Hematopoietic multipotent progenitor cell treated with erythropoietin and hydrocortisone succinate and interleukin-3 and kit ligand, for 4 days (in vitro differentiated cells): ENCODE measurements at places on chromosomes 4 and X.

- DNase-seq: no peak
Measured at GRCh38 chr4:156723951-156724668, 247.5 kb downstream of the PDGFC start.

GRCh38 chrX:108437349-108438109, 693 bp downstream of the COL4A6 start:
- no peak for DNase-seq

DNA sequence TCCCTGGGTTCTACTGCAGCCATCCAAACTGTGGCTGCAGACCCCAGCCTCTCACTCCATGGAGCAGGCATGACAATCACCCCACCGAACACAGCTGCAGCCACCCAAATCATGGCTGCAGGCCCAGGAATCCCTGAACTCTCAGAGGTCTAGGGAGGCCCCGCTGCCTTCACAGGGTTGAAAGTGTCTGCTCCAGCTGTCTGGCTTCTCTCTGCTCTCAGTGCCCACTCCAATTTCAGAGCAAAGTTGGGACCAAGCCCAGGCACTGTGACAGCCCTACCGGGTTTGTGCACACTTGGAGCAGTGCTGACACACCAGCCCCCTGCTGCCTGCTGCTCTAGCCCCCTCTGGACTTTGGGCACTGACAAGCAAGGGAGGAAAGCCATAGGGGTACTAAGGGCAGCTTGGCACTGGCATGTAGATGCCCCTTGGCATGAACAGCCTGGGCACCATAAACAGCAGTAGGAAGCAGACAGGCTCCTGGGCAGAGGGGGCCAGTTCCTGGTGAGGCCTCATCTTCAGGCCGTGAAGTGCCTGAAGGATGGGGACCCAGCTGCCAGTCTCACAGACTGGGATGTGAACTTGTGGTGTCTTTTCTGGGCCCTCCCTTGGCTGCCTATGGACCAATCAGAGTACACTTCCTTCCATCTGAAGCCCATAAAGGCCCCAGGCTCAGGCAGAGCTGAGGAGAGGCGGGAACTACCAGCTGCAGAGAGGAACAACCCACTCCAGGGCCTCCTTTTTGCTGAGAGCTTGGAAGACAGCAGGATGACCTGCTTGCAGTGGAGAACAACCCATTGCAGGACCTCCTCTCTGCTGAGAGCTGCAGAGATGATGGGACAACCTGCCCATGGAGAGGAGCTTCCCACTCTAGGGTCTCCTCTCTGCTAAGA, 68.8 kb downstream of the TECRL start:
- DNase-seq: no peak

GRCh38 chr4:33914386-33914785, 2329.9 kb downstream of the ARAP2 start:
- DNase-seq: no peak

GRCh38 chr4:70425306-70425705, 27.6 kb downstream of the OPRPN start:
- no peak for DNase-seq

GRCh38 chr4:75623026-75623425, 7.3 kb downstream of the CDKL2 start:
- no peak for DNase-seq

- DNase-seq: no peak
Measured at GRCh38 chr4:16218950-16219349, 7.3 kb downstream of the TAPT1 start.

DNA sequence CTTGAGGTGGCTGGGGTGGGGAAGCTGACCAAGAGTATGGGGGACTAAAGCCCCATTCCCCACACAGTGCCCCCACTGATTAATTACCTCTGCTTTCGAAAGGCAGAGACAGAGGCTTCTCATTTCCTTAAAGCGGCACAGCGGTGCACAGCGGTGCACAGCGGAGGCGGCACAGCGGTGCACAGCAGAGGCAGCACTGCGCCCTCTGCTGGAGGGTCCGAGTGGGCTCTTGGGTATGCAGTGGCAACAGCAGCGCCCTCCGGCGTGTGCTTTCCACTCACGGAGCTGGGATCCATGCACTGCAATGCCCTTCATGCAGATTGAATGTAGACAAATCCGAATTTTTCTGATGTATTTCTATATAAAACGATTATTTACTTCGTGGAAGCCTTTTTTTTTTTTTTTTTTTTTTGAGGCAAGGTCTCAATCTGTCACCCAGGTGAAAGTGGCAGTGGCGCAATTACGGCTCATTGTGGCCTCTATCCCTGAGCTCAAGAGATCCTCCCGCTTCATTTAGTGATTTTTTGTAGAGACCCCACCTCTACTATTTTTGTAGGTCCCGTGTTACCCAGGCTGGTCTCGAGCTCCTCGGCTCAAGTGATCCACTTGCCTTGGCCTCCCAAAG, 19.7 kb upstream of the PRPS2 start:
- peak; percentile 87 for DNase-seq

GRCh38 chr4:5758741-5759140, 47.7 kb downstream of the EVC start:
- DNase-seq: no peak

GRCh38 chr4:185965426-185966384, 103.3 kb upstream of the TLR3 start:
- DNase-seq: no peak

DNA sequence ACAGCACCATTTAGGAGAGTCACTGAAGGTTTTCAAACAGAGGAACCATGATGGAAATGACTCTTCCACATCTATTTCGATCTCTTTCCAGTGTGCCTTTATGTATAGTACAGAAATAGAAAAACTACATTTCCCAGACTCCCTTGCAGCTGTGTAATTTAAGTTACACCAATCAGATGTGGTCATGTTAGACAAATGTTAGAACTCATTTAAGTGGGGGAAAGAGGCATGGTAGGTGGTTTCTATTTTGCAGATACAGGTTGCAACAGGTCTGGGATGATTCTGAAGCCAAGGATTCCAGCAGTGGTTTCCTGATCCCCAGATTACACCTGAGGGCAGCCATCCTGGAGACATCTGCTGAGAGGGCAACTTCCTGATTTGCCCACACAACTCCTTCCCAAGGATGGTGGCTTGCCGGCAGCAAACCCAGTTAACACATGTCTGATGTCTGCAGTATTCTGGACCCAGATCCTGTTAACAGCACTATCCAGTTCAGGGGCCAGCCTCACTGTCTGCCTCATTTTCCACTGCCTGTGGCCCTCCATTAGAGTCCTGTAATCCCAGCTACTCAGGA, 38.7 kb upstream of the PDK3 start:
- DNase-seq: peak; percentile 60

- peak; percentile 56 for DNase-seq
Measured at GRCh38 chr4:145808021-145808650, 128.2 kb downstream of the C4orf51 start.

DNA sequence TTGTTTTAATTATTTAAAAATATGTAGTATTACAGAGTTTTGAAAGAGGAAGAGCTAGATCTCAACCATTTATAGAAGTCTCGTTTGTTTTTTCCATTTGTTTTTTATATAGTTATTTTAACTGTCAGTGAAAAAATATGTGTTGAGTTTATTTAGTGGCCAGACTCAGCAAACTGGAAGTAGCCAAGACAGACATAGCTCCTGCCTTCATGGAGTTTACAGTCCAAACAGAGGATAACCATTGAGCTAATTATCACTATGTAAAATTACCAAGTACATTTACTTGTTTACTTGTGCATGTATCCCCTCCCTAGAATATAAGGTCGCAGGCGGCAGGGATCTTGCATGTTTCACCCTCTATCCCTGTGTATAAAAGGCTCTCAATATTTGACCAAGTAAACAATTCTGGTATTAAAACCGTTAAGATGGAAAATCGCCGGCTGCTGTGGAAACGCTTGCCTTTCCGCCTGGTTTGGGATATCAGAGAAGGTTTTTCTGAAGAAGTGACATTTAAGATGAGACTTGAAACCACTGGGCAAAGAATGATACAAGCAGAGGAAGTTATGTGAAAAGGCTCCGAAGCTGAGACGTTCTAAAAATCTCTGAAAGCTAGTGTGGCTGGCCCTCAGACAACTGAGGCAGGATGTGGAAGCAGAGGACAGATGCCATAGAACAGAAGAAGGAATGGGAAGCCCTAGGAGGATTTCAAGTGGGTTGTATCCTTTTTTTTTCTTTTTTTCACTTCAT, 1.3 kb upstream of the CCNI start:
- DNase-seq: no peak

GRCh38 chr4:151099976-151100417, 569 bp downstream of the RPS3A start:
- peak; percentile 43 for DNase-seq

- peak; percentile 49 for DNase-seq
Measured at GRCh38 chrX:41556958-41557357, 109.8 kb downstream of the NYX start.

DNA sequence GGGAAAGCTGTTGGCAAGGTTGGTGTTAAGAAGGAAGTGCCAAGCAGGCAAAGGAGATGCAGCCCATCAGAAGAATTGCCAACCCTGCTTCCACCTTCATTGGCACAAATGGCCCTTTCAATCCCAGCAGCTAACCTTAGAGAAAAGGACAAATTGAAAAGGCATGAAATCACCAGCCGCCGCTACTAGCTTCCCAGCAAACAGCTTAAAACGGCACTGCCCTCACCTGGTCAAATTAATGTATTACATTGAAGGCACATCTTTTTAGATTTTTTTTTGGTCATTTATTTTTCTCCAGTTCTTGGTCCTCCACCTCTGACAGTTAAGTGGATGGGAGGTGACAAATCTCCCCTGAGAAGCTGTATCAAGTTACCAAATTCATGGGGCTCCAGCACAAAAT, 51.0 kb upstream of the NHSL2 start:
- DNase-seq: peak; percentile 69

GRCh38 chr4:139455126-139455538, 1.2 kb downstream of the RAB33B start:
- no peak for DNase-seq

DNA sequence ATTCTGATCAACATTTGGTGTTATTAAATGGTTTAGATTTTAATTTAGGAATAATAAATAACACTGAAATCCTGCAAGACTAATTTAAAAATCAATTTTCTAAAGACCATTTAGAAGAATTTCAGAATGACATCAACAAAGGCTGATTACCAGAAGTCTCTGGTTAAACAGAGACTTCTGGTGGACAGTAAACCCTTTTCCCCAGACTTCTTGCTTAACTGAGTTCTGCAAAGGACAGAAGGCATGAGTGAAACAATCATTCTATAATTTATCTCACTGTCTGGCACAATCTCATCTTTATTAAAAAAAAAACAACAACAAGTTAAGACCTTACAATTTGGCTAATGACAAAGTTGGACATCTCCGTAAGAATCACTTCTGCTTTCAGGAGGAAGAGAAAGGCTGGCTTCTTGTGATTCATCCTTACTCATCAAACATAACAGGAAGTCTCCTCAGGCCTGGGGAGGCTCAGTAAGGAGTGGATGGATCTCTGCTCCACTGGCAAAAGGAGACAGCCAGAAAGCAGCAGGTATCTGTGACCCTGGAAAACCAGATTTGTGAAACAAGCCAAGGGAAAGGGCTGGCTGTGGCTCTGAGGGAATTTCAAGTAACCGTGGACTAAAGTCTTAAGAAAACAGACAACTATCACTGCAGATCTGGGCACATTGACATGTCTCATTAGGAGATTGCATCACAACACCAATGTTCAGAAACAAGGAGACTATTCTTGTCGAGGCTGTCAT, 908 bp upstream of the TLR6 start:
- DNase-seq: peak; percentile 77

DNA sequence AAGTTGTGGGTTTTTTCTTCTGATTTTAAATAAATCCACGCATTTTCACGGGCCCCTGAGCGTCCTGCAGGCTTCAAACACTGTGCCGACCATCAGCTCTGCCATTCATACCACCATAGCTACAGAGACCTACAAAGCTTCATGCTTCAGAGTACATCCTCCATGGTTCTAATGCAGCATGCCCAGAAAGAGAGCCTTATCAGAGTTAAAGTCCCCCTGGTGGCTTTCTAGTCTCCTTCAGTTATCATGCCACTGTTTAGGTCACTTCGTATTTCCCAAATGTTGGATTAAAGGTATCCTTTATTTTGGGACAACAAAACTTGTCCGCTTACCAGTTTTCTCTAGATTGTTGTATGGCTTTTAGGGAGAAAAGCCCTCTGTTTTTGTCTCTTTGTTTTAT, 66.7 kb upstream of the VCX2 start:
- DNase-seq: peak; percentile 0

DNA sequence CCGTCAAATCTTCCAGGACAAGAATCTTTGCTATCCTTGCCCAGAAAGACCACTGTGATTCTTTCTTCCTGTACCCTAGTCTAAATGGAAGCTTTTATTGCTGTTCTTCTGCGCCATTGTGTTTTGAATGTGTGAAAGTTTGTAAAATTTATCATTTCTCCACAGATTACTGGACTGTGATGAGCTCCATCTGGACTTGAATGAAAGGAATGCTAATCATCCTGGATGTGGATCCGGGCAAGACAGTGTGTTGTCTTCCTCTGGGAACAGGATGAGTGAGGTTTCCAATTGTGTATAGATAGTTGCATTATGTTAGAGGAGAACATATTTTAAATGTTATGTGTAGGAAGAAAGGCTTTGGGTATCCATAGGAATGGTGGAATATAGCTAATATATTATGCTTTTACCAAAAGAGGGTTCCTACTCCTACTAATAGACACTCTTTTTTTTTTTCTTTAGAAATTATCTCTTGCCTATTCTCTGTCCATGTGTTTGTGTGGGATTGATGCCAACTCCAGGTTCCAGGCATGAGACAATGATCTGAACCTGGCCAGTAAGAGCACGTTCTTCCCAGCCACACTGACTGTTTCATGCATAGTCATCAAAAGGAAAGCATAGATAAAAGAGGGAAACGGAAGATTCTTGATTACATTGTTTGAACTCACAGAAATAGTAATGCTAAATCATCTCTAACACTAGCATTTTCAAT, 803.6 kb upstream of the ADGRL3 start:
- no peak for DNase-seq

DNA sequence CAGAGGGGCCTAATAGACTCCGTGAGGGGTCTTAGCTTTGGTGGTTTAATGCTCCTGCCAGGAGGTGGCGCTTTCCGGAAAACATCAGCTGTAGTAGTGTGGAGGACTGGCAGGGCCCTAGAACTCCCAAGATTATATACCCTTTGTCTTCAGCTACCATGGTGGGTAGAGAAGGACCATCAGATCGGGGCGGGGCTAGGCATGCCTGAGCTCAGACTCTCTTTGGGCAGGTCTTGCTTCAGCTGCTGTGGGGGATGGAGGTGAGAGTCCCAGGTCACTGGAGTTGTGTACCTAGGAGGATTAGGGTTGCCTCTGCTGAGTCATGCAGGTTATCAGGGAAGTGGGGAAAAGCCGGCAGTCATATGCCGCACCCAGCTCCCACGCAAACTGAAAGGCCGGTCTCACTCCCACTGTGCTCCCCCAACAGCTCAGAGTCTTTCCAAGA, 63.0 kb upstream of the AGA start:
- DNase-seq: no peak

GRCh38 chr4:917466-917865, 14.7 kb downstream of the GAK start:
- no peak for DNase-seq

- no peak for DNase-seq
Measured at GRCh38 chr4:105246712-105247111, 100.0 kb downstream of the TET2 start.

- DNase-seq: no peak
Measured at GRCh38 chrX:125319646-125320521, at the start of gene TEX13C. Gene TEX13C, plus strand, starts transcription at chrX:125319871. Its CDS starts 249 bp downstream, at chrX:125320120.

GRCh38 chr4:20026456-20026855, 225.2 kb upstream of the SLIT2 start:
- DNase-seq: no peak
